Right lung (tissue), 10 donors: ENCODE measurements at places on chromosomes 2 and 18. TPM values are rescaled to one million over a fixed set of nuclear protein-coding genes. Genes with fewer than 3 reads are reported as not detected.

TCF23 gene
- 0.06 TPM for polyA plus RNA-seq

- DNase-seq: no peak
Measured at GRCh38 chr2:46259777-46260168, 37.4 kb upstream of the EPAS1 start.

DNA sequence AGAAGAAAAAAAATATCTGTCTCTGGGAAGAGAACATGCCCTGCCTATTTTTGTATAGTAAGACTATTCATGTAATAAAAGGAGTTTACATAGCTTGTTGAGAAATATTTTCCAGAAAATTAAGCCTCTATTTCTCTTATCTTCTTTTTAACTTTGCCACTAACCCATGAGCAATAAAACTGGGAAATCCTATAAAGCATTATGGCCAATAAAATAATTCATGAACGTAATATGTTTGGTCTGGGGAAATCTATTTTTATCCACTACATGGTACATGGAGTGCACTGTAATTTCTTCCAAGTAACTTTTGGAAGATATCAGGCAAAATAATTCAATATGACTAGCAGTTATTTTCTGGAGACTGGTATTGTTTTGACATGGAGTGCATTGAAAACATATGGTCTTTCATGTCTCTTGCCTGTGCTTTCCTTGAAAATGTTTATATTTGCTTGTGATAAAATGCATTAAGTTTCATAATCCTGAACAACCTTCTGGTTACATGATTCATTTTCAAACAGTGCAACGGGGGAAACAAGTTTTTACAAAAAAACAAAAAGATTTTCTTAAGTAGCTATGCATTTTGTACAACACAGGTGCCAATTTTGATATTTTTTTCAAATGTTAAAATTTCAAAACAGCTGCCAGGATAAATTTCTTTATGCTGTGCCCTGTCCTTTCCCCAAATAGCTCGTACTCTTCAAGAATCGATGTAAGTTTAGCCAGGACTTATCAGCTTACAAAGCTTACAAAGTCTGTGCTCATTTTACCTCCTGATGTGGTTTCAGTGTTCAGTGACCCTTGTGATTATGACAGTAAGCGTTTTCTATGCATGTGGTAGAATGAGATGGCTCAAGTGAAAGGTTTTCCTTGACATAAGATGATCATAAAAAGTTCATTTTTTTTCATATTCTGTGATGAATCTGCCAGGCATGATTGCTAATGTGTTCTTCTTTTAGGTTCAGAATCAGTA is 194.5 kb downstream of the UBE2E3 start:
- DNase-seq: peak; percentile 33

- DNase-seq: no peak
Measured at GRCh38 chr2:149921911-149922616, 334.5 kb upstream of the MMADHC start.
